Fibroblast of skin of scalp (primary cell): ENCODE measurements at places on chromosomes 4 and X.

GRCh38 chrX:150499240-150499639 is 69.2 kb upstream of the MTM1 start:
- DNase-seq: no peak

- no peak for DNase-seq
Measured at GRCh38 chr4:83440899-83441298, 14.7 kb downstream of the HELQ start.

DNA sequence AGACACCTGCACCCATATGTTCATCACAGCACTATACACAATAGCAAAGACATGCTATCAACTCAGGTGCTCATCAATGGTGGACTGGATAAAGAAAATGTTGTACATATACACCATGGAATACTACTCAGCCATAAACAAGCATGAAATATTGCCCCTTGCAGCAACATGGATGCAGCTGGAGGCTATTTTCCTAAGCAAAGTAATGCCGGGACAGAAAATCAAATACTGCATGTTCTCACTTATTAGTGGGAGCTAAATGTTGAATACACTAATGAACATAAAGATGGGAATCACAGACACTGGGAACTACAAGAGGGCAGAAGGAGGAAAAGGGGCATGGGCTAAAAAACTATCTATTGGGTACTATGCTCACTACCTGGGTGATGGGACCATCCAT is 278.5 kb downstream of the GPC3 start:
- no peak for DNase-seq

- DNase-seq: no peak
Measured at GRCh38 chr4:180398564-180398963, 1844.6 kb upstream of the TENM3 start.

- DNase-seq: peak; percentile 10
Measured at GRCh38 chrX:33336783-33337182, 125.4 kb upstream of the DMD start.

- DNase-seq: peak; percentile 82
Measured at GRCh38 chr4:76147454-76148141, 599 bp downstream of the NUP54 start.

DNA sequence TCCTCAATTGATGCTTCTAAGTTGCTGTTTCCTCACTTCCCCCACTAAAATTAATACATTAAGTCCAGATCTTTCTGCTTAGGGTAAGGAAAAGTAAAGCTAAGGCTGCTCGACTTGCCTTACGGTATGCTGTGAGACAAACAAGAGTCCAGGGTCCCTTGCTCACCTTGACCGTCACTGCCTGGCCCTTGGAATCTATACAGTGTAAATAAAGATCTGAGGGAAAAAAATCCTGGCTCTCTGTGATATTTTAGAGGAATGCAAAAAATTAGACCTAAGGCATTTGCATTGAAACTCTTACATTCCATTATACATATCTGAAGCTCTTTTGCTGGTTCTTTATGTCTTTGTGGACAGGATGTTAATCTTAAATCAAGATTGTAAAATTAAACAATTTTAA is 129.6 kb upstream of the HCCS start:
- peak; percentile 39 for DNase-seq

DNA sequence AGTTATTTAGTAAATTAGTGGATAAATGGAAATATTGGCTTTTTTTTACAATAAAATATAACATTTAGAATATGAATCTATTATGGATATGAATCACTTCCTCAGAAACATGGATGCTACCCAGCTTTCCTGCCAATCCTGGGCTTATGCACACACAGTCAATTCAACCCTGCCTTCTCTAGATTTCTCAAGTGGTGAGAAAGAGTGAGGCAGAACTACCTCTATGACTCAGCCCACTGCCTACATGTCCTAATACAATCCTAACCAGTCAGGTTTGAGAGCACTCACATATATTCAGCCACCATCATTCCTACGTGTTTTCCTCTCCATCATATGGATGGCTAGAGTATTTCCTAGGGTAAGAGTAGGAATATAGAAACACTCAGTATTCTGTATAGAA is 91.1 kb upstream of the ANKRD50 start:
- no peak for DNase-seq
